ENCODE measurements at places on chromosomes 12 and 14.

DNA sequence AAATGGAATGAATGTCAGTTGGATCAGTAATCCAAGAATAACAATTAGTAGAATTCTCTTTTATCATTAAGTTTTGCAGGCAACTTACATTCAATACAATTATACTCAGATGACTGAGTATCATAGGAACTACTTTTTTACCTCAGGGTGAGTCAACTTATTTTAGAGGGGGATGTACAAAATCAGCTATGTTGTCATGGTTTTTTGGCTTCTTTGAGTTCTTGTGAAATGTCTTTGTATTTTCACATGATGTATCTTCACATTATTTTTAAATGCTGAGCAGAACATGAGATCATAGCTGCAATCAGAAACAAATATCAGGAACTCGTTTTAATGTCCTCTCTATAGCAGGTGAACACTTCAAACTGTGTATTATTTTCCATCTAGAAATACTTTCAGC, 65.3 kb upstream of the PTPRR start:
- DNase-seq, result no peak

DNA sequence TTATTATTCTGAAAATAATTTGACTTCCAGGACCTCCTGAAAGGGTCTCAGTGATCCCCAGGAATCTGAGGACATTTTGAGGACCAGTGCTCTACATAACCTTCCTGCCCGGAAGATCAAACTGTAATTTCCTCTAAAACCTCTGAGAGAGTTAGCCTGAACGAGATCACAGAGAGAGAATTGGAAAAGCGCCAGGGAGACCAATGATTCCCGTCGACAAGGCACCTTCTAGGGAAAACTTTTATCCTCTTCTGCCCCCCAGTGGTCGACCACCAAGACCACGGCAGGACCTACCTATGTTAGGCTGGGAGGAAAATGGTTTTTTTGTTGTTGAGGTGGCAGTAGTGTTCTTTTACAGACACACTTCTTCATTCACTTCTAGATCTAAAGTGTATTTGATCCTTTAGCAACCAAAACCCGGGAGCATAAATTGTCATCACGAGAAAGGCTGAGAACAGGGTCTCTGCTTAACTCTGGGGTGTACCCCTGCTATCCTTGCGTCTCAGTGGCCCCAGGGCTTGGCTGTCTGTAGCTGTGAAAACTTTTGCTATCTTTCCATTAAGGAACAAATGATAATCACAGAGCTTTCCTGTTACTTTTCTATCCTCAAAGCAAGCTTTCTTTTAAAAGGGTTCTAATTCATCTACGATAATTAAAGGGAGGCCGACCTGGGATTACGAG, 62.9 kb upstream of the NID2 start:
- DNase-seq, result no peak

GRCh38 chr12:122643207-122643805, 59.9 kb downstream of the HCAR2 start:
- DNase-seq, result no peak

DNA sequence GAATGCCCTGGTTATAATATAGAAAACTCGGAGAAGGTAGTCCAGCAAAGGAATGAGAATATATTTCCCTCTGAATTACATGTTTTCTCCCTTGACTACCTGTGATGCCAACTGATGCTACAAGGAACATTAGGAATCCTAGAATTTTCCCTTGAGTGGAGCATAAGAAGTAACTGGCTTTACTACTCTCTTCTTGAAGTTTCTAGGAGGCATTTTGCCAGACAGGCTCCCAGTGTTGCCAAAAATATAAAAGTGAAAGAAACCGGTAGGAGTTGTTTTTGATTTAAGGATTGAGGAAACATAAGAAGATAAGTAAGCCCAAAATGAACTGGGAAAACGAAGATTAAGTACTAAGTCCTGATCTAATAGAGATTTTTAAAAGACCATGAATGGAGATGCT, 693.4 kb downstream of the NOVA1 start:
- DNase-seq, result no peak

DNA sequence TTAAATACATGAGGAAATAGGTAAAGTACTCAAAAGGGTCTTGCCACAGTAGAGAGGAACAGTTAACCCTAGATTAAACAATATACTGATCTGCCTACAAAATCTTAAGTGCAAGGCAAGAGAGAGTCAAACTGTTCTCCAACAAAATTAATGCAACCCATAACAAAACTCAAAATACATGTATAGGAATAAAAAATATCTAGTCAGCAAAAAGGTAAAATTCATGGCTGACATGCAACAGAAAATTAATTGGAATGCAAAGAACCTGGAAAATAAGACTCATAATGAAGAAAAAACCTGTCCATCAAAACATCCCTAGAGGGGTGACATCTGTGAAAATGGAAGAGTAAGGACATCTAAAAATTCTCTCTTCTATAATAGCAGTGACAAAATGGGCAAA, 173.6 kb downstream of the ADAMTS20 start:
- DNase-seq, result no peak

DNA sequence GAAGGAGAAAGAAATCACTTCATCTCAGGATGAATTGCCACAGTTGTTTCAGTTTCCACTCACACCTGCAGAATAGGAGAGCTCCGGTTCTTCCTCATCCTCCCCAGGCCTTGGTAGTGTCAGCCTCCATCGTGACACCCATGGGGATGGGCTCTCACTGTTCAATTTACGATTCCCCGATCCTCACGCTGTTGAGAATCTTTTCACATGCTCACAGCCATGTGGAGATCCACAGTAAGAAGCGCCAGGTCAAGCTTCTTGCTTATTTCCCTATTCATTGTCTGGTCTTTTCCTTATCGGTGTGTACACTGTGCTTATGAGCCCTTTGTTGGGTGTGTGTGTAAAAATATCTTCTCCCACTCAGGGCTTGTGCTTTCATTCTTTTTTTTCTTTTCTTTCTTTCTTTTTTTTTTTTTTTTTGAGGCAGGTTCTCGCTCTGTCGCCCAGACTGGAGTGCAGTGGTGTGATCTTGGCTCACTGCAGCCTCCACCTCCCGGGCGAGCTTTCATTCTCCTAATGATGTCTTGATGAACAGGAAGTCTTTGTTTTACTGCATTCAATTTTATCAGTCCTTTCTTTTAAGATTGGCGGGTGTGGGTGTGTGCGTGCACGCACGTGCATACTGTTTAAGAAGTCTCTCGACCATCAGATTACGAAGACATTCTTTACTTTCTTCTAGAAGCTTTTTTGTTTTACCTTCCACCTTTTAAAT, 21.5 kb downstream of the RIN3 start:
- no peak for DNase-seq

DNA sequence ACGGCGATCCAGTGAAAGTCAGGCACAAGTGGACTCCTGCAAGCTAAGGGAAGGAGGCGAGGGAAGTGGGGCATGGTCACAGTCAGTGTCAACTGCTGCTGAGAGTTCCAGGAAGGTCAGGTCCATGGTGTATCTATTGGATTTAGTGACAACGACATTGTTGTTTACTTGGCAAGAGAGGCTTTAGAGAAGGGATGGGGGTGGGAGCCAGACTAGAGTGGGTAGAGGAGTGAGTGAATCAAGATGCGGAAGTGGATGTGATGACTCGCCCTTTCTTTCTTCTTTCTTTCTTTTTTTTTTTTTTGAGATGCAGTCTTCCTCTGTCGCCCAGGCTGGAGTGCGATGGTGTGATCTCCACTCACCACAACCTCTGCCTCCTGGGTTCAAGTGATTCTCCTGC, 12.5 kb downstream of the P2RX7 start:
- DNase-seq, result no peak

- no peak for DNase-seq
Measured at GRCh38 chr12:87704374-87704773, 324.8 kb downstream of the C12orf50 start.

DNA sequence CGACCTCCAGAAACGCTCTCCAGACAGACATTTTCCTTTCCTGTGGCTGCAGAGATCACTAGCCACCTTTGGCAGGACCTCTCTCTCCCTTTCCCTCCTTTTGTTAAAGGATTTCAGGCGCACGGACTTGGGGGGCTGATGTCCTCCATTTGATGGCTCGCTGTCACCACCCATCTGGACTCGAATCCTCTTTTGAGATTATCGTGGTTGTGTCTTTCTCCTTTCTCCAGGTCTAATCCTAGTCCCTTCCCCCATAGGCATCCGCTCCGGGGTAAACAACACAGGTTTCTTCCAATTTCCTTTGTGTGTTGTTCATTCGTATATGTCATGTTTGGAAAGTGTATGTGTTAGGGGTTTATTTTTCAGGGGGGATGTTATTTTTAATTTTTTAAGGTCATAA, 56.7 kb upstream of the SLC24A4 start:
- DNase-seq, result no peak

- DNase-seq, result no peak
Measured at GRCh38 chr12:95446506-95446900, 27.4 kb upstream of the METAP2 start.

DNA sequence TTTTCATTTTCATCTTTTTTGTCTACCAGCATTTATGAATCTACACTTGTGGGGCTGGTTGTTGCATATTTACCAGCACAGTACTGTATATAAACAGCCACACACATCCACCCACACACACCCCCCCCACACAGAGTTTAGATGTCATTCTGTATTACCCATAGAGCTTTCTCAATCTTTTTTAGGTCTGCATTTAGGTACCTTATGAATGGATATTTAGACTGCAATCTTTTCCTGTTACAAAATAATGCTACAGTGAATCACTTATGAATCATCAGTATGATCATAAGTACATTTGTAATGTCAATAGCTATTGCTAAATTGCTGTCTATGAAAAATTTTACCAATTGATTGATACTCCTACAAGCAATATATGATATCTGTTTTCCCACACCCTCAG, 67.3 kb upstream of the STK38L start:
- DNase-seq, result peak; percentile 16

- DNase-seq, result no peak
Measured at GRCh38 chr12:47207340-47207717, 127.6 kb upstream of the AMIGO2 start.

GRCh38 chr12:130339951-130340350, 2.3 kb downstream of the PIWIL1 start:
- no peak for DNase-seq

DNA sequence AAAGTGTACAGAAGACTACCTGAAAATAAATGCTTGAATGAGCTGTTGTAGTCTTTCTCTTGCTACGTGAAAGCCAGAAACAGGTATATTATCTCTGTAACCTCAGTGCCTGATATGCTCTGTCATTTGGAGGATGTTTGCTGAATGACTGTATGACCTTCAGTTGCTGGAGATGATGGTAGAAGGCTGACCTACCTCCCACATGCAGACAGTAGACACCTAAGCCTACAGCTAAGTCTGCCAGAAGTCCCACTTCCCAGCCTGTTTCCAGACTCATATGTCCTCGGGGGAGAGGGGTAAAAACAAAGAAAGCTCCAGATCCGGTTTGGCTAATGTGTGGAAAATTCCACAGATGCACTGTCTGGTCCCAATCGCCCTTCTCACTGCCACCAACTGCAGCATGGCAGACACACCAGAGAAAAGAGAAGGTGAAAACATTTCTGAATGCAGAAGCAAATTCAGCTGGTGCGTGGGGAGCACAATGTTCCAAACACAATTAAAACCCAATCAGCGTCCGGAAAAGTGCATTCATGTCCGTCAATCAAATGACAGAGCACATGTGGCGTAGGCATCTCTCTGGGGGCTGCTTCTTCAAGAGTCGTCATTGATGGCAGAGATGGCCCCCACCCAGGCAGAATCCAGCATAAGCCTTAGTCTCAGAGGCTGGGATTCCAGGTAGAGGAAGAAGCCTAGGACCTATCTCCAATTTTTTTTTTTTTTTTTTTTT, 76.3 kb upstream of the TBX3 start:
- no peak for DNase-seq

DNA sequence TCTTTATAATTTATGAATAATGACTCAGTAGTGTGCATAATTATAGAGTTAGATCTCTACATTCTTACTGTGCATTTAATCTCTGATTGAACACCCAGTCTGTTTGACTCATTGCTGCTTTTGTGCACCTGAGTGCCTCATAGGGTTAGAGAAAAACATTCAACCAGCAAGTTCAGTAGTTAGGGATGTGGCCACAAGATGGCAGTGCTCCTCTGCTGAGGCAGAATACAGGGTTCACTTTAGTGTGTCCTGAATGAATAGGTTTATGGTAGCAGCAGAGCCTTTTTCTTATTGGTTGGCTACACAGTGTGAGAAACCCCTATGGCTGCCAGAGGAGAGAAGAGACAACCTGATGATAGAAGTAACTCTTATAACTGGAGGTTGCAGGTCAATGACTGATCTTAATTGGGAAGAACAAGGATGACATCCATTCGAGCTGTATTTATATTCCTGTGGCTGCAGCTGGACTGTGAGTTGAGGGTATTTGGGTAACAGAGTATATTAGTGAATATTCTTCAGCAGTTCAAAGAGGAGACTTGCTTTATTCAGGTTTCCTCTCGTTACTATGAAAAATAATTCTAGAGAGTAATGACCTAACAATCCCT, 194.9 kb upstream of the OR4E1 start:
- peak; percentile 66 for DNase-seq

GRCh38 chr14:104871656-104872468, 6.8 kb downstream of the CEP170B start:
- DNase-seq, result no peak

- DNase-seq, result no peak
Measured at GRCh38 chr14:103735022-103735421, 19.4 kb downstream of the ZFYVE21 start.

DNA sequence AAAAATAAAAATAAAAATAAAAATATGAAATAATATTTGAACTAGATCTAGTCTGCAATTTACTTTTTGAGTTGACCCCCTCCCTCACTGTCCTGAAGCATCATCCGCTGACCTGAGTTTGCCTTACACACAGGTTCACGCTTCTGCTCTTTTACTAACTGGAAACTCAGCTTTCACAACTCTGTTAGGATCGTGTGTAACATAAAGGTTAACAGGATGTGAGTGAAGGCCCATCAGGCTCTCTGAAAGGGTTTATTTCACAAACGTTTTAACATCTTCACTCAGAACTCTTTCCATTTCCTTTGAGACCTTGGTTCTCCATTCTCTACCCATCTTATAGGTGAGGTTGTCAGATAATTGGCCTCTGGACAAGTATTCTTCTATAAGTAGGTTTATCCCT, 191.4 kb downstream of the FOXN3 start:
- no peak for DNase-seq
